ENCODE measurements at places on chromosomes 3 and 15.
A peak's percentile ranks its signal among the peaks of the same experiment; 100 is the strongest.

DNA sequence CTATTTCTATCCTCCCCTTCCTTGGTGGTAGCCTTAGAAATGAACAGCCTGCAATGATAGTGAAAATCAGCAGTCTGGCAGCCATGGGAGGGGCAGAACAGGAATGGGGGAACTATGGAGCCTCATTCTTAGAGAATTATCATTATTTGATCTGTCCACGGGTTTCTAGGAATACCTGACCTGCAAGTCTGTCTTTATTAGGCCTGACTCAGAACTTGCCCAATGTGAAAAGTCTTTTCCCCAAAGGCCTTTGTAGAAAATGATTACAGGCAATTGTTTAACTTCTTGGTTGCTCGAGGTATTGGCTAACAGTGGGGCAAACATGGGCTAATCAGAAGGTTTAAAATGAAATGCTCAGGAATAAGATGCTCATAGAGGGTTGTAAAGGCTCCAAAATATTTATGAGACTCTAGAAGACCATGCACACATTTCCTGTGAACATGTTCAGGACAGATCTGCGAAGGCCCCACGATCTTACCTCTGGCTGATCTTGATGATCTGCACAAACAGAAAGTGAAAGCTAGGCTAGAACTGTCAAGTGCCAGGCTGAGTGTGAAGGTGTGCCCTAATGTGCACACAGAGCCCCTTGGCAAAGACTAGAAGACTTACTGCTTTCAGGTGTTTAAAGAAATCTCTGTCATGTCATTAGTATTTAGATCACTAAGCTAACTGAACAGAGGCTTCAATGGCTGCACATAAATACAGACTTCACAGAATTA, 39.6 kb upstream of the LAMP3 start:
- no peak for DNase-seq

DNA sequence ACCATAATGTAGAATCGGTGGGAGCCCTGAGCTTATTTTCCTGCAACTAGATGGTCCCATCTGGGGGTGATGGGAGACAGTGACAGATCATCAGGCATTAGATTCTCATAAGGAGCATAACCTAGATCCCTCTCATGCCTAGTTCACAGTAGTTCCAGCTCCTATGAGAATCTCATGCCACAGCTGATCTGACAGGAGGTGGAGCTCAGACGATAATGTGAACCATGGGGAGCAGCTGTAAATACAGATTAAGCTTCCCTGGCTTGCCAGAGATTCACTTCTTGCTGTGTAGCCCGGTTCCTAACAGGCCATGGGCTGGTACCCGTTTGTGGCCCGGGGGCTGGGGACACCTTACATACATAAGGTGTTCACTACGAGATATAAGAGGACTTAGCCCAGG, 67.5 kb upstream of the LRRFIP2 start:
- DNase-seq, result no peak

- no peak for DNase-seq
Observed at GRCh38 chr3:56930706-56931105, 129.0 kb upstream of the ARHGEF3 start.

DNA sequence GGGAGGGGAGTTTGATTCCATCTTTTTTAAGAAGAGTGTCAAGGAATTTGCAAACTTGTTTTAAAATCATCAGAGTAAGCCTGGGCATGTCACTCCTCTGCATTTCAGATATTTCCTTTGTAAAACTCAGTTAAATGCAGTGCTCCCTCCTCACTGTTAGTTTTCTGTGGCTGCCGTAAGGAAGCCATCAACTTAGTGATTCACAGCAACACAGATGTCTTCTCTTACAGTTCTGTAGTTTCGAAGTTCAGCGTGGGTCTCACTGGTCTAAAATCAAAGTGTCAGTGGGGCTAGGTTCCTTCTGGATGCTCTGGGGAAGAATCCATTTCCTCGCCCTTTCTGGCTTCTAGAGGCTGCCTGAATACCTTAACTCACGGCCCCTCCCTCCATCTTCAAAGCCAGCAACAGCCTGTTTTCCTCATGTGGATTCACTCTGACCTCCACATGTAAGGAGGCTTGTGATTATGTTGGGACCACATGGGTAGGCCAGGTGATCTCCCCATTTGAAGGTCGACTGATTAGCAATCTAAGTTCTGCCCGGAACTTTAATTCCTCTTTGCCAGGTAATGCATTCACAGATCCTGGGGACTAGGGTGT, 12.4 kb downstream of the ISG20 start:
- no peak for DNase-seq

DNA sequence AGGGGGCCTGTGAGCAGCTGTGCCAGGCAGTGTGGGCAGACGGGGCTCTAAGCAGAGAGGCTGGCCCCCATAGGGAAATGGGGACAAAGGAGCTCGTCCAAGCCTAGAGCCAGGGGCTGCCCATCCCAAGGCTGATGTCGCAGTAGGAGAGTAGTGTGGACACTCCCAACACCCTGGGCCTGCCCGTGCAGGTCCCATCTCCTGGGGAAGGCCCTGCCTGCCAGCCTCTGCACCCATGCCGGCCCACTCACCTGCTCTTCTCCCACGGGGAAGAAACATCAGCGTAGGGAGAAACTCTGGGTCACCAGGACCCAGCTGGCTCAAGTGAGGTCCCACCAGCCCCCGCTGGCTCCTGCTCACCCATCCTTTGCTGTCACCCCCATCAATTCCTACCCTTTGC, 10.7 kb upstream of the DUSP7 start:
- DNase-seq, result no peak

- no peak for DNase-seq
Observed at GRCh38 chr3:98440283-98440682, 22.7 kb upstream of the OR5K1 start.

DNA sequence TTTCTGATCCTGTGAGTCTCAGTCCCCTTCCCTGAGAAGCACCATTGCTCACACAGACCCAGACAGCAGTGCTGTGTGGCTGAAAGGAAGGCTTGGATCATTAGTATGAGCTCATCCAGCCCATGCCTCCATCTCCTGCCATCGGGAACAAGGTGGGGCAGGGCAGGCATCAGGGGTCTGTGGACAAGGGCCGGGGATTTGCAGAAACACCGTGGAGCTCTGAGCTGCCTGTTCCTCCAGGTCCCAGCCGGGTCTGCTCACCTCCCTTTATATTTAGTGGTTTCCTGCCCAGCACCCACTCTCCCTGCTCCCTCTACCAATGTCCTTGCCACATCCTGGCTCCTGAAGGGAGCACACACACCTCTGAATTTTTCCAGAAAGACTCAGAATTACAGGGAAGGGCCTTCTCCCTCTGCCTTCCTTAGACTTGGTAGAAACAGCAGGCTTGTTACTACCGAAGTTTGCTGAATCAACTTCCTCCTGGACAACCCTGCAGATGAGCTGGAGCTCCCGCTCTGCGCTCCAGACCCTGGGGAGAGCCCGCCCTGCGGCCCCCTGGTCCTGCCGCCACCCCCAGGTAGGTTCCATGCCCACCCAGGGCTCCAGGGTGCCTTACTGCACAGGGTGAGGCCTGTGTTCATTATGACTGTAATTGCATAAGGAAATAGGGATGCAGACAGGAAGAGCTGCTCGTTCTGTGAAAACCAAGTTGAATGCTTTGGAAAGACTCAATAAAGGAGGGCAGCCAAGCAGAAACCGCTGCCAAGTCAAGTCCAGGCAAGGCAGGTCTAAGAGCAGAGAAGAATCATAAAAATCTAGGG, 128.1 kb downstream of the NSMCE3 start:
- DNase-seq, result no peak

DNA sequence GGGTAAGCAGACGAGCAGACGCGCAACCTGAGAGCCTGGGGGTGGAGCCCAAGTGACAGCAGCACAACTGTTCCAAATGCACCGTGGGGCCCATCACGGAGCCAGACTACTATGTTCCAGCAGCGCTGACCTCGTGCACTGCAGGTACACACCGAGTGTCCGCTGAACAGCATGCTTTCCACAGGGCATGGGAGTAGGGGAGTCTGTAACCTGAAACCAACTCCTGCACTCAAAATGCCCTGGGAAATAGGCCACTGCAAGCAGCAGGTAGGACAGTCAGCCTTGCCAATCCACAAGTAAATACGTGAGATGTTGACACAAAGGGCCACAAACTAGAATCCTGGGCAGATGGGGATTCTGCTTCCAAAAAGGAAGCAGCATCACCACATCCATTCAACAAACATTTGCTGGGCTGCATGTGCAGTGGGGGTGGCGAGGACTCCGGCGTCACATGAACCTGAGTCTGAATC, 73.9 kb downstream of the TBC1D2B start:
- DNase-seq, result no peak

- no peak for DNase-seq
Observed at GRCh38 chr15:43218908-43219706, 1.7 kb downstream of the EPB42 start.

DNA sequence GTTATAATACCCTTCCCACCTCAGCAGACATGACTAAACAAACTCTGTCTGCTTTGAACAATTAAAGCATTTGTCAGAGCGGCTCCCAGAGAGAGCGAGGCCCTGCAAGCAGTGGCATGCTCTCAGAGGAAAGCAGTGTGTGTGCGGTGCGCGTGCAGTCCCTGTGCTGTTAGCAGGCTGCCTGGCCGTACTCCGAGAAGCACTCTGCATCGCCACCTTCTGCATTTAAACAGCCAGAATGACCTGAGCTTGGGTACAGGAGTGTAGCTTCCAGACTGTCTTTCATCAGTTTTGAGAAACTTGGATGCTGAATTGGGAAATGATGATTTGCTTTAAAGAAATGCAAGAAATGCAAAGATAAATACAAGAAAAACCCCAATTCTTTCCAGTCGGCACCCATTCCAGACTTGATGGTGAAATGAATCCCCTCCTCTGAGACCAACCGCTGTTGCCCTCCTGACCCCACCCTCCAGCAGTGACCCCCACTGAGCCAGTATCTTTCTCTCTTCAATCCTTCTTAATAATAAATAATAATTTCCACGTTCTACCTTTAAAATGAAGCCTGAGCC, 113.5 kb downstream of the VGLL4 start:
- no peak for DNase-seq

DNA sequence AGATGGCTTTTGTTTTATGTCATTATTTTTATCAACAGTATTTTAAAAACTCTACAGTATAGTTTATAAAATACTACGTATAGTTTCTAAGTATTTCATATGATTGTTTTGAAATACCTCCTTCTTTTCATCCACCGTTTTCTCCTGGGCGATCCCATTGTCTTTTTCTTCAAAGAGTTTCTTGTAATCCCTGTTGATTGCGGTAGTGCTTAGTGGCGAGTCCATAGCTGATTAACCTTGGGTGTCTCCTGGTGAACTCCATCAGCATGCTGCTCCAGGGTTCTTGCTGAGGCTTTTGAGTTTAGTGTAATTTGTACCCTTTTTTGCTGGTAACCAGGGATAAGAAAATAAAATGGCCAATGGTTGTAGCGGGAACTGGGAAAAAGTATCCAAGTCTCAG, 3.6 kb downstream of the PIAS1 start:
- no peak for DNase-seq

GRCh38 chr15:50830477-50831354, 65.2 kb upstream of the SPPL2A start:
- no peak for DNase-seq

DNA sequence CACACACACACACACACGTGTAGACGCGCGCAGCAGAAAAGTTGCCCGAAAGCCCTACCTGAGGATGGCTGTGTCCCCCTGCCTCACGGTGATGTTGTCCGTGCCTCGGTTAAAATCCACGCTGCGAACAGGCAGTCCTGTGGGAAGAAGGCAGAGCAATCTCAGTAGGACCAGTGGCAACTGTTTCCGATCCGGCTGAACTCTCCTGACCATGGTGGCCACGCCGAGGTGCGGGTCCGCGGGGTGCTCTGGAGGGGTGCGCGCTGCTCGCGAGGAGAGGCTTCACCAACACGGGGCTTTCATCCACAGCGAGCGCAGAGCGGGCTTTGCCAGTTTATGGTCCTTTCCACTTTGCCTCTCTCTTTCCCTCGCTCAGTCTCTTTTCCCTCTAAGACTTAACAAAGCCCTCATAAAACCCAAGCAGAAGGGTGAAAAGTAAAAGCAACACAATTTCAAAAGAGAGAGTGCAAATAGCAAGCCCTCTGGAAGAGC, 422 bp downstream of the LSAMP start:
- DNase-seq, result no peak

GRCh38 chr3:197456261-197457091, 99.3 kb downstream of the BDH1 start:
- peak; percentile 54 for DNase-seq

GRCh38 chr15:101162701-101163483, 89.0 kb downstream of the CHSY1 start:
- no peak for DNase-seq

- DNase-seq, result no peak
Observed at GRCh38 chr15:72197041-72197459, 537 bp downstream of the GRAMD2A start.

GRCh38 chr3:136885357-136886213, 23.6 kb downstream of the NCK1 start:
- DNase-seq, result no peak

DNA sequence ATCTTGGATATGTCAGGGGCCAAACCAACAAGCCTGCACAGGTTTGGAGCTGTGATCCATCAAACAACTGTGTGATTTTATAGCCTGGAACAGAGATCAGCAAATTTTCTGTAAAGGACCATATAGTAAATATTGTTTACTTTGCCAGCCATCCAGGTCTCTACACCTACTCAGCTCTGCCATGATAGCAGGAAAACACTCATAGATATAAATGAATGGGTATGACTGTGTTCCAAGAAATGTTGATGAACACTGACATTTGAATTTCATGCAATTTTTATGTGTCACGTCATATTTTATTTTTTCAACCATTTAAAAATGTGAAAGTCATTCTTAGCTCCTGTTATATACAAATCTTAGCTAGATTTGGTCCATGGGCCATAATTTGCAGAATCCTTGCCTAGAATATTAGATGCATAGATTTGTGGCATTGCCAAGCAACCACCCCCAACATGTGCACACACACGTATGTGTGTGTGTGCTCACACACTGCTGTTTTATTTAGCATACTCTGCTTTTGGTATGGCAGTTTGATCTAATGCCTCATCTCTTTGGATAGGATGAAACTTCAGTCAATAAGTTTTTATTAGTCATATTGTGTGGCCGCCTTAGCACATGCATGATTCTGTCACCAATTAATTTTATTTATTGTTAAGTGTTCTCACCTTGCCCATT, 6.4 kb downstream of the ATXN7 start:
- no peak for DNase-seq

DNA sequence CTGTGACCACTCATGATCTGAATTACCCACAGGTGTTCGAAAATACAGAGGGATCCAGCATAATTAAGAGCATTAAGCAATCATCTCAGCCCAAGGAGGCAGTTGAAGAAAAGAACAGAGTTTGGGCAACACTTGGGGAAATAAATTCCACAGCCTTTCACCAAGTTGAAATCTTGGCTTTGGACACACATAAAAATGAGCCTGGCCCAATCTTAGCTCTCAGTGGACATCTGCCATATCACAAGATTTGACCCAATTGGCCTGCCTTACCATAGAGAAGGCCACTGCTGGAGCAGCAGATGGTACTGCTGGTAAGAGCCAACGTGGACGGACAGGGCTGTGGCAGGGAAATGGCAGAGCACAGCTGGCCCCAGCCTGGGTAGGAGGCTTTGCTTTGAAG, 13.0 kb downstream of the FOXP1 start:
- DNase-seq, result no peak

GRCh38 chr15:81311752-81312464, 12.0 kb downstream of the STARD5 start:
- no peak for DNase-seq

Data from activated CD4-positive, alpha-beta T cell treated with anti-CD3 and anti-CD28 coated beads for 24 hours (primary cell).